ENCODE measurements at places on chromosomes 11 and 22.
A peak's percentile ranks its signal among the peaks of the same experiment; 100 is the strongest.

DNA sequence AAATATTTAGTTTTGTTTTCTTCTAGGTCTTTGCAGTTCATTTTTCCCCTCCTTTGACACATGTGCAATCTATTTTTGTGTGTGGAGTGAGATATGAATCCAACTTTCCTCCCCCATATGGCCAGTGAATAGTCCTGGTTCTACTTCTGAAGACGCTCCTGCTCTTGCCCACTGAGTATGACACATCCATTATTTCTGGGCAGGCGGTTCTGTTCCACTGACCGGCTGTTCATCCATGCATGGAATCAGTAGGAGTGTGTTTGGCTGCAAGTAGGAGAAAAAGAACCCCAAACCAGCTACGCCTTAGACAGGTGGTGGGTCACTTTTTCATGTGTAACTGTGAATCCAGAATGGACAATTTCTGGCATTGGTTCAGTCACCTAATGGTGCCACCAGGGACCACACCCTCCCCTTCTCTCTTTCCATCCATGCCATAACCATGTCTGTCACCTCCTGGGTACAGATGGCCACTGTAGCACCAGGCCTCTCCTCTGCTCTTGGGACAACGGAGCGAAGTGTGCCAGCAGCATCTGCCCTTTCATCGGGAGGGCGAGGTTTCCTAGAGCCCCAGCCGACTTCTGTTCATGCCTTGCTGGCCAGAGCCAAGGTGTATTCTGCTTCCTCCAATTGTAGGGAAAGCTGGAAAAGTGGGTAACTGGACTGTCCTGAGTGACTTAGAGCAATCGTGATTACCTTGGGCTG lies 67.4 kb upstream of the SLC22A12 start:
- DNase-seq = no peak

- DNase-seq = no peak
Observed at GRCh38 chr11:60029015-60029632, 11.1 kb upstream of the OOSP2 start.

- DNase-seq = no peak
Observed at GRCh38 chr11:121337740-121338272, 45.2 kb downstream of the SC5D start.

GRCh38 chr11:121884626-121885025 lies 231.4 kb downstream of the BLID start:
- no peak for DNase-seq

GRCh38 chr11:128629516-128630106 lies 42.3 kb upstream of the ETS1 start:
- DNase-seq = no peak

GRCh38 chr11:27139742-27140367 lies 99.2 kb downstream of the BBOX1 start:
- DNase-seq = no peak

DNA sequence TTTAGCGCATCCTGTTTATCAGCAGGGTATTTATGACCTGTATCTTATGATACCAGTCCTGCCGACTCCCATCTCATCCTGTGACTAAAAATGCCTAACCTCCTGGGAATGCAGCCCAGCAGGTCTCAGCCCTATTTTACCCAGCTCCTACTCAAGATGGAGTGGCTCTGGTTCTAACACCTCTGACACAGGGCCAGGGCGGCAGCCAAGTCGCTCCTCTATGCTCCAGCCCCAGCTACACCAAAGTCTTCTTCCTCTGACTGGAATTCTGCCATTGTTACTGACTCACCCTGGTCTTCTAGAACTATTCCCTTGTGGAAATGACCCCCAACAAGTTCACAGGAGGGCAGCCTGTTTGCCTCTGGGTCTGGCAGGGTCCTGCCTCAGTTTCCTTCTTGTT lies 7.9 kb upstream of the C1QTNF6 start:
- no peak for DNase-seq

GRCh38 chr11:79501707-79502106 lies 60.9 kb upstream of the TENM4 start:
- DNase-seq = no peak

DNA sequence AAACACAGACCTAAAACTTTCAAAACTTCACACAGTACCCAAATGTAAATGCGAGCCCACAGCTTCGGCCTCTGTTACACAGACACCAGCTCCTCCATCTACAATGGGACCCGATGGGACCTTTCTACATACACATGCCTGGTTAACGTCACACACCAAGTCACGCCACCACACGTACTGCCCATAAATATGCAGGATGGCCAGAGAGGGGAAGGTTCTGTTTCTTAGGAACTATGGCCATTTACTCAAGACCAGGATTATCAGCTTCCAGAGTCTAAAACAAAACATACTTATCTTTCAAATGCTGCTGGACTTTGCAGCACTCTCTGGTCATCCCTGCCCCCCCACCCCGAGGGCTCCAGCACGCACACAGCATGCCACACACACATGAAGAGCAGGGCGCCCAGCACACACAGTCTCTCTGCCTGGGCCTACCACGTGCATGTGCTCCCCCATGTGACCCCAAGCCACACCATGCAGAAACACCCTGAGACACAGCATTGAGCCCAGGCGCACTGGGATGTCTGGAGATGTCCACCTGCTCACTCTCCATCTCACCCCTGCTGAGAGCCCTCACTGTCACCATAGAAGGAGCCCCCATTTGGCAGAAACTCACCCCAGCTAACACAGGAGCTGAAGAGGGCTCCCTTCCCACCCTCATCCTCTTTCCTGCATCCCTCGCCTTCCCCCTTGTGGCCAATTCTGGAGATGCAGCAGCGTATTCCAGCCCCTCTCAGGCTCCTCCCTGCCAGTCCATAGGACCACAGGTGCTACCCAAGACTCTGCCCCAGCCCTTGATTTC lies 61.8 kb downstream of the SLC22A12 start:
- peak; percentile 71 for DNase-seq

DNA sequence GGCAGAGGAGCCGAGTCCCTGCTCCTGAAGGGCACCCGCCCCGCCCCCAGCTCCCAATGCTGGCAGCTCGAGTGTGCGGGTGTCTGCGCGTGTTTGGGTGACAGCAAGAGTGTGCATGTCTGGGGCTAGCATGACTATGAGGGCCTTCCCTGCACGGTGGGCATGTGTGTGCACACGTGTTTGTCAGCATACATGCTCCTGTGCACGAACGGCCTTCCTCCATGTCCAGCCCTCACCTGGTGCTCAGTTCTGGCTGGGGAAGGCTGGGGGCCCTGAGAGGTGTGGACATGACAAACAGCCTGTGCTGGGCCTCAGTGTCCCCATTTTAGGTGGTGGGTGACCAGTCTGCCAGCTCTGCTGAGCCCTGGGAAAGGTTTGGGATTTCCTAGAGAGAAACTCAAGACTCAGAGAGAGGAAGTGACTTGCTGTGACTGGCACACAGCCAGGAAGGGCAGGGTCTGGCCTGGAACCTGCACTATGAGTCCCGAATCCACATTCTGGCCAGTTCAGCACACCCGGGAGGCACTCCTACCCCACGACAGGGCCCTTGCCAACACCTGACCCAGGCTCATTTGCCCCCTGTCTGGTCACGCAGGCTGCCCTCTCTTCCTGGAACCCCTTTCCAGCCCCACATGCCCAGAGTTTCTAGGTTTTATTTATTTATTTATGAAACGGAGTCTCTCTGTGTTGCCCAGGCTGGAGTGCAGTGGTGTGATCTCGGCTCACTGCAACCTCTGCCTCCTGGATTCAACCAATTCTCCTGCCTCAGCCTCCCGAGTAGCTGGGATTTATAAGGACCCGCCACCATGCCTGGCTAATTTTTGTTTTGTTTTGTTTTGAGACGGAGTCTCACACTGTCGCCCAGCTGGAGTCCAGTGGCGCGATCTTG lies 3.3 kb upstream of the SHISA8 start:
- no peak for DNase-seq

DNA sequence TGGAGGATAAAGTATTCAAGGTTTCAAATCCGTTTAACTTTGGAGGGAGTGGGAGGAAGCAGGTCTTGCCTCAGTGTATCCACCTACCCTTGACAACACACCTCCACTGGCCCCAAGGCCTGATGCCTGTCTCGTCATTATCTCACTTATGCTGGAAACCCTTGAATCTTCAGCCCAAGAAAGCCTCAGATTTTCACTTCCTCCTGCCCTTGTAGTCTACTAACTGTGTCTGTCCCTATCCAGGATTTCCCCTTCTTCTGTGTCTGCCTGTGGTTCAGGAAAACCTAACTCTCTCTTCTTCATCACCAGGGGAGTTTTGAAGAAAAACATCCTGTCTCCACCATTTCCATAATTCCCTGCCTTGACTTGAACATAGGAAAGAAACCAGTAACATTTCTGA lies 56.1 kb downstream of the SYT9 start:
- DNase-seq = no peak

DNA sequence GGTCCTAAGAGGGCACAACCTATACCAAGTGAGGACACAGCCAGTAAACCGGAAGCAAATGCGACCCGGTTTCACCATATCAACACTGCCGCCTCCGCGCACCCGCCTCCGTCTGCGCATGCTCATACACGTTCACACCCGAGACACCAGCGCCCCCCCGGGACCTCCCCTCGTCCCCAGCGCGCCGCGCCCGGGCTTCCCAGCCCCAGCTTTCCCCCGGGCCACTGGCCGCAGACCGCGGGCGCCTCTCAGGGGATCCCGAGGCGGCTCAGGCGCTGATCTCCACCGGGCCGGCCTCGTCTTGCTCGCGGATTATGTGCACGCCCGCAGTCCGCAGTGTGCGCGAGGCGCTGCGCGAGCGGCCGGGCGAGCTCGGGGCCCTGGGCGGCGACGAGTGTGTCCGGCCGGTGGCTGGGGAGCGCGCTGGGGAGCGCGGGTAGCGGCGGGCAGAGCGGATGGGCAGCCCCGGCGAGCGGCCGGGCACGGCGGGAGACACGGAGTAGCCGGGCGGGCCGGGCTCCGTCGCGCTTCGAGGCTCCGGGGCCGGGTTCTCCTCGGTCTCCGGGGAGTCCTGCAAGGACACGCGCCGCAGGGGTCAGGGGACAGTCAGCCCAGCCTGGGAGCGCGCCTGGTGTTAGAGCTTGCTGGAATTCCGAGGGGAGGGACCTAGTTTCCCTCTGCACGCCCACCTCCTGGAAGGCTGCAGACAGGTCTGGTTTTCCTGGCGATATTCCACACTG lies 2.0 kb downstream of the HEPN1 start:
- DNase-seq = peak; percentile 43

DNA sequence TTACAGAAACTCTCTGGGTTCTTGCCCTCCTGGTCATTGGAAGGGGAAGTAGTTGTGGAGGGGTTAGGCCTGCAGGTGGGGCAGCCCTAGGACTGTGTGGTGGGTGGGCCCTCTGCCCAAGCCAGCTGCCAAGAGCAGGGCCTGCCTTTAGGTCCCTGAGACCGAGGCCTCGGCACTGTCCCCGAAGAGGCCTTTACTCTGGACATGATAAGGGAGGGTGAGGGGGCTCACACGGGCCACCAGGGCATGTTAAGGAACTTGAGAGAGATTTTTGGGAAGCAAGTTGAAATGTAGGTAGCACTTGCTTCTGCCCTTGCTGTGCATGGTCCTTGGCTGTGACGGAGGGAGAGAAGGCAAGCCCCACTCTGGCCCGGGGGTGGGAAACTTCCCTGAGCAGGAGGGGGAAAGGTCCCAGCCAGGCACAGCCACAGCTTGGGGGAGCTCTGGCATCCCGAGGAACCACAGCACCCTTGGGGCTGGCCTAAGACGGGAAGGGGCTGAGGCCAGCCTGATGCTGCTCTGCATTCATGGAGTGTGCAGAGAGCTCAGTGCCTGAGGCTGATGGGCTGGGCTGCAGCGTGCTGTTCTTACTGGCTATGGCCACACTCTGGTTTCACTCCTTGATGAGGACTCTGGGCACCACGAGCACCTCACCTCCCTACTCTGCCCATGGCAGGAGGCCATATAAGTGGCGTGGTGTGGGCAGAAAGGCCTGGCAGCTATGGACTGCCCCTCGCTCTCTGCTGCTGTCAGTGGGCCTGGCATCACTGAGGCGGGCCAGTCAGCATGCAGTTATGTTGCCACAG lies 7.8 kb upstream of the RANBP1 start:
- no peak for DNase-seq

GRCh38 chr11:9315078-9315688 lies 790 bp upstream of the TMEM41B start:
- no peak for DNase-seq

DNA sequence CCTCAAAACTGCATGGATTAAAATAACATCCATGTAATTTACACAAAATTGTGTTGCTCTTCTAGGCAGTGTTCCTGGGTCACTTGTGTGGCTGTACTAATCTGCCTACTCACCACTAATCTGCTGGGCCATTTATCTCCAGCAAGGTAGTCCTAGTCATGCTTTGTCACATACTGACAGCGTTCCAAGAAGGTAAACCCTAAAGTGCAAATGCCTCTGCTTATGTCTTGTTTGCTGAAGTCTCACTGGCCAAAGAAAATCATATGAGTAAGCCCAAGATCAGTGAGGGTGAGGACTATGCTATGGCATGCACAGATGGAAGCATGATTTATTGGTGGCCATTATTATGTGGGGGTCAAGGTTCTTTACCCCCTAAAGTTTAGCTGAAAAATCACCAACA lies 630.2 kb upstream of the LUZP2 start:
- DNase-seq = no peak

DNA sequence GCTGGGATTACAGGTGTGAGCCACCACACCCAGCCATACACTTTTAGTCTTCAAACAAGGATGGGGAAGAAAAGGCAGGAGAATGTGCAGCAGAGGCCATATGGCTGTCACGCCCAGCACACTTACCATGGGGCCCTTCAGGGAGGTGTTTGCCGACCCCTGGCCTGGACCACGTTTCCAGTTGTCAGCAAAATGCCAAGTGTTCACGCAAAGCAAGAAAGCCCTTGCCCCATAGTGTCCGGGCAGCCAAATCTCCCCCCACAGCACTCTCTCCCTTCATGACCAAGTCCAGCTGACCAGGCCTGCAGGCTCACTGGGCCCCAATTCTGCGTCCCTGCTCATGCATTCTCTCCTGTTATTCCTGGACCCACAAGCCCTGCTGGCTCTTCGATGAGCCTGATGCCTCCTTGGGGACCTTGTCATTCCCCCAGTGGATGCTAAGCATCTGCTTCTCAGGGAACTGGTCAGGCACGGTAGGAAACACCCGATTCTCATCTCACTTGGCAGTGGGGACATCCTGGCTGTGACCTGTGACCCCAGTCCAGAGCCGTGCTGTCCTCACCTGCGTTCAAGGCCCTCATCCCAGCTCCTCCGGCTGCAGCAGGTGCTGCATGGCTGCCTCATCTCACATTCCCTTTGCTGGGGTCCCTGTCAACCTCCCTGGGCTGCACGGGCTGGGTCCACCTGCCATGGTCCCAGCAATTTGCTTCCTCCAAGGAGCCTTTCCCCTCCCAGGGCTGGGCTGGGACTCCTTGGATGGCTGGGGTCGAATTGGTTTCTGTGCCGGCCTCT lies 96.4 kb downstream of the CTTN start:
- no peak for DNase-seq

DNA sequence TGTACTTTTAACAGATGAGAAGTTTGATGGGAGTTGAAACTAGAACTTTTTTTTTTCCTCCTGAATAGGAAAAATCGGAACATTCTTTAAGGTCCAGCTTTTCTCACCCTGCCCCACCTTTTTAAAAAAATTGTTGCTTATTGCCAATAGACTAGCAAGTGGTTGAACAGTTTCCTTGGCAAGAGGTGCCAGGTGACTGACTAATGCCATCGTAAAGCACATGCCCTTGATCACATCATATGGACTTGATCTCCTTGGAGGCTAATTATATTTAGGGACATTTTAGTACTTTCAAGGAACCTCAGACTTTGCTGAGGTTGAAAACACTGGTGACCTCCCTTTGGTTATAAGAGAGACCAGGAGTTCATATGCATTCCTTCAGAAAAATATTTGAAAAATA lies 57.6 kb downstream of the MTMR3 start:
- DNase-seq = no peak

- DNase-seq = no peak
Observed at GRCh38 chr22:35984183-35985175, 44.1 kb downstream of the RBFOX2 start.

All from stimulated activated CD4-positive, alpha-beta T cell treated with anti-CD3 and anti-CD28 coated beads, TNF-alpha, amount 100 ng/mL, for 48 hours (primary cell).